HT-29 (cell line): ENCODE measurements at places on chromosomes 13 and 19.

DNA sequence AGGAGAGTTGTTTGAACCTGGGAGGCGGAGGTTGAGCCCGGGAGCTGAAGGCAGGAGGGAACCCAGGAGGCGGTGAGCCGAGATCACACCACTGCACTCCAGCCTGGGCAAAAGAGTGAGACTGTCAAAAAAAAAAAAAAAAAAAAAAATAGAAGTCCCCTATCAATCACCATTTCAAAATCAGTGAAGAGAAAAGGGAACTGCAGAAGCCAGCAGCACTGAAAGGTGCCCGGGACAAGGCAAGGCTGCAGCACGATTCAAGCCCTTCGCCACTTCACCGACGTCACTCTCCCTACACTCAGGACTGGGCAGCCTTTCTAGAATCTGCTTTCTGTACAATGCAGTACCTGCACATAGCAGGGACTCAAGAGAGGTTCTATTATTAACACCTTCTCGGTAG, 21.9 kb upstream of the USP12 start:
- DNase-seq, result no peak

DNA sequence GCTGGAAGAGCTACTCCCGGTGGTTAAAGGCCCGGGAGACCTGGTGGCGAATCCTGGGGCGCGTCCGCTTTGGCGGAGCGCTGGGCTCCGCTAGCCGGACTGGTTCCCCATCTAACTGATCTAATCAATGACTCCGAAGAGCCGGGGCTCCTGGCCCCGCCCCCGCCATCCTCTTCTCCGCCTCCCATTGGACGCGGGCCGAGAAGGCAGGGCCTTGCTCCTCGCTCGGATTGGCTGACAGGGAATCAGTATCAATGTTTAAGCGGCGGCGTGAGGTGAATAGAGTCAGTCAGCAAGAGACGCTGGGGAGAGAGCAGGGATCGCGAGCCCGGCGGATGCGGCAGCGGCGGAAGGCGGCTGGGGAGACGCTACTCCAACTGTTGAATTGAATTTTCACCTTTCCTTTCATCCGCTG, 1.7 kb upstream of the PCDH17 start:
- DNase-seq, result no peak

DNA sequence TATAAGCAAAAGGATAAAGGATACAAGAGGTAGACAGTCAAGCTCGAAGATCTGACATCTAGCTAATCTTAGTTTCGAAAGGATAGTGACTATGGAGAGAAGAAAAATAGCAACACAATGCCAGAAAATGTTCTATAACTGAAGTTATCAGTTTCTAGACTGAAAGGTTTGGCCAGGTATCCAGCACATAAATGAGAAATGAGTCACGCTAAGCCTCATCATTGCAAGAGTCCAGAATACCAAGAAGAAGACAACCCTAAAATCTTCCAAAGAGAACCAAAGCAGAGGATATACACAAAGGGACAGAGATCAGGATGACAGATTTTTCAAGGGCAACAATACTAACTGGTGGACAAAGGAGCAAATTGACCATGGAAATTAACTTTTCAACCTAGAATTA, 237.0 kb downstream of the POSTN start:
- DNase-seq, result no peak

GRCh38 chr13:24032674-24033073, 127.8 kb upstream of the SPATA13 start:
- peak; percentile 74 for DNase-seq

- DNase-seq, result no peak
These were observed 802.3 kb downstream of the LIG4 start for GRCh38 chr13:107413005-107413404.

DNA sequence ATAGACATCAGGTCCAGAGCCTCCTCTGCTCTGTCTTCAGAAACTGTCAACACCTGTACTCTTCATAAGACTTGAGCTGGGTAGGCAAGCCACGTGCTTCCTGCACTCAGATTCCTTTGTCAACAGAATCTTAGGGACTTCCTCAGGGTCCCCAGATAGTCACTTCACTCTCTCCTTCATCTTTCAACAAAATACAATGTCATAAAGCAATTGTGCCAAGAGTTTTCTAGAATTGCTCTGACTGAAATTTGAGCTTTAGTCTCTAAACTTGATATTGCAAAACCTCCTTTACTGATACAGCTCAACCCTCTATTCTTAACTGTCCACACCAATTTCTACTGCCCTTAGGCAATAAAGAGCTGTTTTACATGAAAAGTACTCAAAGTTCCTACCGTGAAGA, 179.9 kb downstream of the IRS2 start:
- no peak for DNase-seq

DNA sequence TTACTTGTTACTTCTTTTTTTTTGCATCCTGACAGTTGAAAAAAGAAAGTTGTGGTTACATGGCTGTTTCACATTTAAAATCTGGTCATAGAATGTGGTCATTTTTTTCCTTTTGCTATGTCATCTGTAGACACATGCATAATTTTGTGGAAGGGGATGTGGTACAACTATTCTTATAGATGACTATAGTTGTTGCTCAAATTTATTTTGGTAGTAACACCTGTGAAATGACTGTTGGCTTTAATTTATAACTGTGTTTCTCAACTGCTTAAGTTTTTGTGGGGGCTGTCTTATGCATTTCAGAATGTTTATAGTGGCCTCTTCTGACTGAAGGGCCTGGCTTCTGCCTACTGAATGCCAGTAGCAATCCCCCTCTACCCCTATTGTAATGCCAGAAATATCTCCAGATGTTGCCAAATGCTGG, 130.5 kb downstream of the PAN3 start:
- no peak for DNase-seq

- DNase-seq, result peak; percentile 71
These were observed 40.5 kb downstream of the TEX26 start for GRCh38 chr13:30972888-30973377.

DNA sequence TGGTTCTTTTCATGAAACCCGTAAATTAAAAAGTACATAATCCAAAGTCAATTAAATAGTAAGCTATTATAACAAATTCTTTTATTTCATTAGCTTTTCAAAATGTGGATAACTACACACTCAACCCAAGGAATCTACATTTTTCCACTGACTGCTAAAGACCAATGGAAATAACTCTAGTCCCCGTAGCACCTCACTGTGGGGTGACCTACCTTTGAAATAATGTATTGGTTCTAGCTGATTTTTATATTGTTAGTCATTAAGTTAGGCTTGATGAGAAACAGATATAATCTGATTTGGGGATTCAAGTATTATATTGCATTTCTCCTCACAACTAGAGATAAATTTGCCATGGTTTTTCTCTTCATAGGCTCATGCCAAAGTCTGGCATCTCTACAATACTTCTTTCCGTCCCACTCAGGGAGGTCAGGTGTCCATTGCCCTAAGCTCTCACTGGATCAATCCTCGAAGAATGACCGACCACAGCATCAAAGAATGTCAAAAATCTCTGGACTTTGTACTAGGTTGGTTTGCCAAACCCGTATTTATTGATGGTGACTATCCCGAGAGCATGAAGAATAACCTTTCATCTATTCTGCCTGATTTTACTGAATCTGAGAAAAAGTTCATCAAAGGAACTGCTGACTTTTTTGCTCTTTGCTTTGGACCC, 37.3 kb downstream of the KL start:
- DNase-seq, result no peak

DNA sequence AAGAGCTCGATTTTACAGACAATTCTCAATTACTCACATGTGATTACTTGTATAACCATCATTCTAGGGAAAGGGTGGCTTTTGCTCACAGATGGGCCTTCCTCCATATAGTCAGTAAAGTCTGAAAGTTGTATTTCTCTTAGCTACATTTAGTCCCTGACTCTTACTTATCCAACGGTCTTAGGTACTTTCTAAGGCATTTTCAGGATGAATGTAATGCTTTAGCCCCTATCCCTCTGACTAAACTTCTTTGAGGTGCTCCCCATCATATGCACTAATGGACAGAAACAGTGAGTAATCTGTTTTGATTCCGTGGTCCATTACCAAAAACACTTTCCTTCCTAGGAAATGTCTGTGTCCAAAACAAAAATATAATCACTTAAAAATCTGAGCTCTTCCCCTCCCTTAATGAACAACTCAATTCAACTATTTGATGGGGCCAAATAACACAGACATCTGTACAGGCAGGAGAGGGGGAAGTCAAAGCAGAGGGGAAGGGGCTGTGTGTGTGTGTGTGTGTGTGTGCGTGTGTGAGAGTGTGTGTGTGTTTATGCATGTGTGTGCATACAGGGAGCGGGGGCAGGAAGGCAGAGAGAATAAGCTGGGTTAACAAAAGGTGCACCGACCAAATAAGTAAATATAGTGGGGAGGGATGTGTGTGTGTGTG, 84.9 kb downstream of the USP12 start:
- no peak for DNase-seq

DNA sequence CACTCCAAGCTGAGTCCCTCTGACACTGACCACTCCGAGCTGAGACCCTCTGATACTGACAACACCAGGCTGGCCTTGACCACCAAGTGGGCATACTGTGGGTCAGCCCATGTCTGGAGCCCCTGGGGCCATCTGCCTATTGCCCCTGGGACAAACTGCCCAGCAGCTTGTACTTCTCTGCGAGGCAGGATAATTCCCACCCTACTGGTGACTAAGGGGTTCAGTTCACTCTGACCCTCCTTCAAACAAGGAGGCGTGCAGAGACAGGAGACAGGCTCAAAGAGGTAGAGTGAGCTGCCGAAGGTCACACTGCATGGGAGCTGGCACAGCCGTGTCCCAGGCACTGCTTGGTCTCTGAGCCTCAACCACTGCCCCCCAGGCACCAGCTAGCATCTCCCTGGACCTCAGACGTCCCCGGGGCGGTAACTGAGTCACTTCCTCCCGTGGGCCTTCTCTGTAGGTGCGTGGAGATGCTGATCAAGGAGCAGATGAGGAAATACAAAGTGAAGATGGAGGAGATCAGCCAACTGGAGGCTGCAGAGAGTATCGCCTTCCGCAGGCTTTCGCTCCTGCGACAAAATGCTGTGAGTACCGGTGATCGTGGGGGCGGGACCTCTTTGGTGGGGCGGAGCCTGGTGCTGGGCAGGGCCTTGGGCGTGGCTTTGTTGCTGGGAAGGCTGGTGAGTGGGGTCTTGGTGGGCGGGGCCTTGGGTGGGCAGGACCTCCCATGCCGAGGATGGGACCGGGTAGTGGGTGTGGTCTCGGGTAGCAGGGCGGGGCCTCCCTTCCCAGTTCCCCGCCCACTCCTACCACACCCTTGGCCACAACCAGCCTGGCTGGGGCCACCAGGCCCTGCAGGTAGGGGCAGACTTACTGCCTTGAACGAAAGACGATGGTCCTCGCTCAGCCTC, 5.8 kb upstream of the USE1 start:
- no peak for DNase-seq

- no peak for DNase-seq
These were observed 252.5 kb downstream of the LHFPL6 start for GRCh38 chr13:39350461-39350881.

DNA sequence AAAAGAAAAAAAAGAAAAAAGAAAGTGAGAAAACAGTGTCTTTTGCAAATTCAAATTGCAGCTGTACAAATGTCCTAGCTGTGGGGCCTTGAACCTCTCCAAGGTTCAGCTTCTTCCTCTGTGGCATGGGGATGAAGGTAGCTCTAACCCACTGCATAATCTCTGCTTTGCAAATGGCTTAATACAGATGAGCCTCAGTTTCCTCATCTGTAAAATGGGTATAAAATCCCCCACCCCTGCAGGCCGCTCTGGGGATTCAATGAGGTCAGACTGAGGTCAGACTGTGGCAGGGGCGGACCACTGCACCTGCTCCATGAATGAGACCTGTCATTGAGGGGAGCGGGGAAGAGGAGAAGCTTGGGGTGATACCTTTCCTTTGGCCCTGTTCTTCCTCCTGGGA, 5.8 kb downstream of the DPF1 start:
- no peak for DNase-seq

DNA sequence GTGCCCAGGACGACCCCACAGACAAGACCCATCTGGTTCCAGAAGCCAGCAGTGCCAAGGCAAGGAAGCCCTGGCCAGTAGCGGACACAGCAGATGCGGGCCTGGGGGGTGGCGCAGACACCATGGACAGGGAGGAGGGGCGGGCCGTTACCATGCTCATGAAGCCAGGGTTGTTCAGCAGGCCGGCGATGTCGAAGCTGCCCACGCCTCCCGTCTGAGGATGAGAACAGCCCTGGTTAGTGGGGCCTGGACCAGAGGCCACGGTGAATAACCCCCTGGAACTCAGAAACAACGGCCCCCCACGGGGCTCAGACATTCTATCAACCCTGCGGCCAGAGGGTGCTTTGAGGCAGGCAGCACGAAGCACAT, 21.5 kb upstream of the SLC39A3 start:
- DNase-seq, result no peak

DNA sequence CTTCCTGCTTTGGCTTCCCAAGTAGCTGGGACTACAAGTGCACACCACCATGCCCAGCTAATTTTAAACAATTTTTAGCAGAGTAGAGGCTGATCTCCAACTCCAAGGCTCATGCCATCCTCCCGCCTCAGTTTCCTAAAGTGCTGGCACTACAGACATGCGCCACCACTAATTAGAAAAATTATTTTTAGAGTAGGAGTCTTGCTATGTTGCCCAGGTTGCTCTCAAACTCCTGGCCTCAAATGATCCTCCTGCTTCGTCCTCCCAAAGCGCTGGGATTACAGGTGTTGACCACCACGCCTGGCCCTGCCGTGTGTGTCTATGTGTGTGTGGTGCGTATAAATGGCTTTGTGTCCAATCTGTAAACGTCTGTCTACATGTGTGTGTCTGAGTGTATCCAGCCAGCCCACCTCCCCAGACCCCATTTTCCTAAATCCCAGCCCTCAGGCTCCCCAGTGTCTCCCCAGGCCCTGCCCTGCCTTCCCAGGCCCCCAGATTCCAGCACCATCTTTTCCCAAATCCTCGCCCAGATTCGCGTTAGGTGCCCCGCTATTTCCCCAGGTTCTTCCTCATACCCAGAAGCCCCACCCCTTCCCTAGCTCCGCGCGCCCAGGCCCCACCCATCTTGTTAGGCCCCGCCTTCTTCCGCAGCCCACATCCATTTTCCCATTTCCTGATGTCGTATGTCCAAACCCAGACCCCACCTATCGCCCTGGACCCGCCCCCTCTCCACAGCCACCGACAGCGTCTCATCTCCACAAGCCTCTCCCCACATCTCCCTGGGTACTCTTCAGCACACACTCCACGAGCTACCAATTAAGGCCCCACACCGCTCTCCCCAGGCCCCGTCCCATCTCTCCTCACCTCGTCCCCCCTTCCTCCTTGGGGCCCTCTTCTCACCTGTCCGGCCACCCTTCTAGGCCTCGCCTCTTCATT, 24.9 kb downstream of the SLC8A2 start:
- DNase-seq, result peak; percentile 84

- no peak for DNase-seq
These were observed 139.8 kb downstream of the MIPEP start for GRCh38 chr13:23749288-23749873.

DNA sequence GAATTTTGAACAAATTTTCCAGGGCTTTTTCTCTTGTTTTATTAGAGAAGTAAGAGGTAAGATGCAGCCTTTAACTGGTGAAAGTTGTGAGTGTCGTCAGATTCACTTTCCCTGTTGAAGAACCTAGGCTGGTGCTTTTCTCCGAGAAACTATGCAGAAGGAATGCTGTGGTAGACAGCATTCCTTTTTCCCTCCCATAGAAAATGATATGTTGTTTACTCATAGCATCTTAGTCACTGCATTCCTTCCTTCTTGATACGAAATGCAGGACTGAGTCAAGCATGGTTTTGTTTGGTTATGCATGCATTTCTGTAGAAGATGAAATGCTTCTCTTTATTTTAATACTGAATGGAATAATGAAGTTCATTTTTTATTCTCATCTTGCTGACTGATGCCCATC, 3.4 kb downstream of the ITGBL1 start:
- peak; percentile 47 for DNase-seq
